SW 1271 (cell line): ENCODE measurements at places on chromosomes 4 and X.

DNA sequence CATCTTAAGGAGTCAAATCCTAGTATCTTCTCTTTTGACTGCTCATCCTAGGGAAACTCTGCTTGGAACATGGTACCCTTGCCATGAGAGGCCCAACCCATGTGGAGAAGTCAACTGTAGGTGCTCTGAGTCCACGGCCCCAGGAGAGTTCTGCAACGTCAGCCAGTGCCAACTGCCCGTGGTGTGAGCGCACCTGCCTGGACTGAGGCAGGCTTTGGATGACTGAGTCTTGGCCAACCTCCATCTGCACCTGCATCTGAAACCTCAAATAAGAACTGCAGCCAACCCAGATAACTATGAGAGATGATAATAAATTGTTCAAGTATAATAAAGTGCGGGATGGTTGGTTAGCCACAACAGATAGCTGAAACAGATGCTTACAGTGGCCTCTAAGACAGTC is 772.0 kb downstream of the TRIML1 start:
- DNase-seq = no peak

- no peak for DNase-seq
Measured at GRCh38 chrX:57587607-57588006, 4.2 kb upstream of the ZXDB start.

GRCh38 chrX:147565237-147565636 is 346.5 kb upstream of the FMR1 start:
- DNase-seq = no peak

DNA sequence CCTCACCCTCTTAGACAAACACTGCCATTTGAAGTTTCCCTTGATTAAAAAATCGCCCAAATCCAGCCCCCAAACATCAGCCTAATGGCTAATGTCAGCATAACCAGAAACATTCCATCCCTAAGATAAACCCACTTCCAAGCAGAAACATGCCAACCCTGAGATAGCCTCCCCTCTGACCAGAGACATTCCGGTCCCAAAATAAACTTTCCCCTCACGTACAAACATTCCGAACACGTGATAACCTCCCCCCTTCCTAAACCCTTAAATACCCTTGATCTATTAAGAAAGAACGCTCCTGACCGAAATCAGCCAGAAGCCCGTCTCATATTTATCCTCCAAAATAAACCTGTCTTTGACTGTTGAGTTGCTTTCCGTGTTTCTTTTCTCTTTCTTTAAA is 237.2 kb downstream of the ASMT start:
- DNase-seq = no peak

DNA sequence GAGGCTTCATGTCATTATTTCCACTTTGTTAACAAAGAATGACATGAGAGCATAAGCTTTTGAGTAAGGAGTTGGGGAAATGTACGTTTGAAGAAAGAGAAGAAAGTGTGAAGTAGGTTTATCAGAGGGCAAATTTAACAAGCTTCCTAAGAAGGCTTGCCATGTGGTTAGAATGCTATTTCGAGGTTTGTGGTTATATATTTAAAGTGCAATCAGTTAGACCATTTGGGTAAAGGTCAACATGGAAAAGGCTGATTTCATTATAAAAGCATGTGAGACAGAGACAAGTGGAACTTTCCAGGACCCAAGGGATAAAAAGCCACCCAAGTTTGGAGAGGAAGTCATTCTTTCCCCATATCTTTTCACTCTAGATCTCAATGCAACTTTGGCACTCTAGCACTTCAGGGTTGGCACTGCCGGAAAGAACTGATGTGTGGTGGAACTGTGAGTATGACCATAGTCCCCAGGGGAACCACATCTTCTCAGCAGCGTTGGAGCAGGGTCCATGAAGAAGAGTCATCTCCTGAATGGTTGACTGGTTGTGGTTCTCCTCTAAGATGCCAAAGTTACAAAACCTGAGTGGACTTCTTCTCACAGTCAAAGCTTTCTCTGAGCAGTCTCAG is 529.9 kb downstream of the MID1IP1 start:
- DNase-seq = no peak

- no peak for DNase-seq
Measured at GRCh38 chrX:19370061-19370460, 26.3 kb downstream of the PDHA1 start.

DNA sequence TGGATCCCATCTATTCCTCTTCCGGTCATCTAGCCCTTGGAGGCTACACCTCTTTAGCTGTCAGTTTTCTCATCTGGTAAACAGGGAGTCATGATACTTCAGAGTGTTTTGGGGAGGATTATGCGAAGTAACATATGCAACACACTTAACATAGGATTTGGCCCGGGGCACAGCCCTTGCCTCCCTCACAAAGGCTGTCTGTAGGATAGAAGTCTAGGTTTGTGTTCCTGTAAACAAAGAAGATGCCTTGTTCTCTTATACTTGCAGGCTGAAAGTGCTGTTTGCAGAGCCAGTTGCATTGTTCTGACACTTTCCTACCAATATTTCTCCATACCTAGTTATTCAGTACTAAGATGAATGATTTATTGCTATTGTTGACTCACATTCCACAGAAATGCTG is 2.2 kb upstream of the APELA start:
- no peak for DNase-seq

DNA sequence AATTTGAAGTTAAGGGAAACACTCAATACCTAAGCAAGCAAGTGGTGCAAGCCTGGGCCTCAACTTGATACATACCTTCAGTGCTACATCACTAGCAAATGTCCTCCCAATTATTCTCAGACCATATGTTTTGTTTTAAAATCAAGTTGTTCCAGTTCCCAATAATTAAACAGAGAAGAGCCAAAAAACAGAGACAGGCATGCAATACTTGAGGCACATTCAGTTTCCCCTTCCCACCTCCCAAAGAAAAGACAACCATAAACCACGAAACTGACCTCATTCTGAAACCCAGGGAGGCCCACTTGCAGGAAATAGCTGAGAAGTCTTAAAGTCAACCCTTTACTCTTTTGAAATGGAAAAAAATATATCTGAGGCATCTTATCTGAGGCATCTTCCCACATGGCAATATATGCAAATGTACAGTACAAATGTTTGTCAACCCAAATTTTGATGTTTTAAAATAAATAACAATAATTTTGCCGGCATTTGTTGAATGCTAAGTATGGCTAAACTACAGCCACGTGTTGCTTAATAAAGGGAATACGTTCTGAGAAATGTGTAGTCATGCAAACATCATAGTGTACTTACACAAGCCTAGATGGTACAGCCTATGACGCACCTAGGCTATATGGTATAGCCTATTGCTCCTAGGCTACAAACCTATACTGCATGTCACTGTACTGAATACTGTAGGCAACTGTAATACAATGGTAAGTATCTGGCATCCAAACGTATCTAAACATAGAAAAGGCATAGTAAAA is 147.5 kb downstream of the TSPAN5 start:
- DNase-seq = no peak

DNA sequence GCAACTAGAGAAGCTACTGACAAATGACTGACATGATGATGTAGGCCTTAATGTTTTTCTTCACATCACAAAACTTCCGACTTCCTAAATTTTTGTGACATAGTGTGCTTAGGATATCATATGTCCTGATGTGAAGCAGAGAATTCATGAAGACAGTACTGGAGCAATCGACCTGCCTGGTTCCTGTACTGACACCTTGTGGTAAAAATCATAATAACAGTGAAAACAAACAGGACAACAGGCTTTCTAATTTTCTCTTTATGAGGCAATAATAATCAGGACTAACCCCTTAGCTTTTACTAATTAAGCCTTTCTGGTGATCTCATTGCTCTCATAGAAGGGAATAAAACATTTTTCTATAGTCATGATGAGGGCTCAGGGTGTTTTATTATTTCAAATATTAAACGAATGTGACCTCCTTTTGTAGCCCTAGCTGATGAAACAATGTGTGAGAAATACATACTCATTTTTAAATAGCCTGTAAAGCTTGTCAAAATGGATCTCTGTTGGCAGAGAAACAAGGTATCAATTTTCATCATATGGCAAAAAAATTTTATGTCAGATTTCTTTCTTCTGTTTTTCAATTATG is 158.4 kb downstream of the TENT5D start:
- peak; percentile 0 for DNase-seq

- DNase-seq = no peak
Measured at GRCh38 chr4:141021397-141022110, 111.7 kb downstream of the RNF150 start.

DNA sequence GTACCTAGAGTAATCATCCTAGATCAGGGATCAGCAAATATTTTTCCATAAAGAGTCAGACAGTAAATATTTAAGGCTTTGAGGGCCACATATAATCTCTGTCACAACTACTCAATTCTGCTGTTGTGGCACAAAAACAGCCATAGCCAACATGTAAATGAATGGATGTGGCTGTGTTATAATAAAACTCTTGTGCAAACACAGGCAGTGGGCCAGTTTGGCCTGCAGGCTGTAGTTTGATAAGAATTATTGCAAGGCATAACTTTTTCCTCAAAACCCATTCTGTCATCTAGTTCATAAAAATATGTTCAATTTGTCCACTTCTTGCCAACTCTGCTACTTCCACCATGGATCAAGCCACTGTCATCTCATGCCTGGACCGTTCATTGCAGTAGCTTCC is 39.4 kb upstream of the SHROOM4 start:
- DNase-seq = no peak

DNA sequence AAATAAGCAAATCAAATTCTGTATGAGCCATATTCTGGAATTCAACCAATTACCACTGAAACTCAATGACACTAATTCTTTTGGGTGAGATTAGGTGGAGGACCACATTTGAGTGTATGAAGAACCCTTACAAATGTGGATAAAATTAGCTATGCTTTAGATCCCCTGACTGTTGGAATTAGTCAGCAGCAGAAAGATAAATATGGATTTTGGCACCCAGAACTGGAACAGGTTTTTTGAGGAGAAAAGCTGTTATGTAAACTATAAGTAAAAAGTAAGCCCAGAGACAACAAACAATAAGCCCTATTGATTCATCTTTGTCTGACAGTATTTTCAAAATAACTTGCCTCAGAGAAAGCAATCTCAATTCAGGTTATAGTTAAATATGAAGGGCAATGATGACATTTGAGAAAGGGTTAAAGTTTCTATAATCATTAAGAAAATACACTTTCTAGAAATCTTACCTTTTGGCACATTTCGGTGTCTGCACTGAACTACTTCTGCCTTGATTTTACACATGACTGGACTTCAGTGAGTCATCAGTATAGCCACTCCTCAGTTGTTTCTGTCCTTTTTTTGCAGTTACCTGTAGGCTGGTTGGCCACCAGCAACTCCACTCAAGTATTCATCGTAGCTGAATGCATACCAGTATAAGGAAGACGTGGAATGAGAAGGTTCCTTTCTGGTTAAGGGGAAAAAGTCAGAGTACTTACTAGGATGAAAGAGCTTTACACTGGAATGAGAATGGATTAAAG is 80.0 kb downstream of the KCTD8 start:
- no peak for DNase-seq

DNA sequence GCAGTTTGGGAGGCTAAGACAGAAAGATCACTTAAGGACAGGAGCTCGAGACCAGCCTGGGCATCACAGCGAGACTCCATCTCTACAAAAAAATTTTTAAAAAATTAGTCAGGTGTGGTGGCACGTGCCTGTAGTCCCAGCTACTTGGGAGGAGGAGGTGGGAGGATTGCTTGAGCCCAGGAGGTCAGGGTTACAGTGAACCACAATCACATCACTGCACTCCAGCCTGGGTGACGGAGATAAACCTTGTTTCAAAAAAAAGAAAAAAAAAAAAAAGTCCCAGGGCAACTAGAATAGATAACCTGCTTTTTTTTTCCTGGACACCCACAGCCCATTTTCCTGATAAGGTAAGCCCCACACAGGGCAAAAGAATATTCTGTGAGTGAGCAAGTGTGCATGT is 96.3 kb downstream of the C4orf51 start:
- no peak for DNase-seq

GRCh38 chr4:165191814-165192499 is 15.4 kb upstream of the KLHL2 start:
- DNase-seq = no peak

DNA sequence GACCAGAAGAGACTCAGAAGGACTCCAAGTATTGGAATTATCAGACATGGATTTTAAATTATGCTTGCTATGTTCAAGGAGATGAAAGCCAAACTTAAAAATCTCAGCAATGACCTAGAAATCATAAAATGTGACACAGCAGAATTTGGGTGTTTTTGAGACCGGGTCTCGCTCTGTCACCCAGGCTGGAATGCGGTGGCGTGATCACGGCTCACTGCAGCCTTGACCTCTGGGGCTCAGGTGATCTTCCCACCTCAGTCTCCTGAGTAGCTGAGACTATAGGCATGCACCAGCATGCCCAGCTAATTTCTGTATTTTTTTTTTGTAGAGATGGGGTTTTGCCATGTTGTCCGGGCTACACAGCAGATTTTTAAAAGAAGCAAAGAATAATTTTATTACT is 12.7 kb downstream of the TAB3 start:
- DNase-seq = no peak

DNA sequence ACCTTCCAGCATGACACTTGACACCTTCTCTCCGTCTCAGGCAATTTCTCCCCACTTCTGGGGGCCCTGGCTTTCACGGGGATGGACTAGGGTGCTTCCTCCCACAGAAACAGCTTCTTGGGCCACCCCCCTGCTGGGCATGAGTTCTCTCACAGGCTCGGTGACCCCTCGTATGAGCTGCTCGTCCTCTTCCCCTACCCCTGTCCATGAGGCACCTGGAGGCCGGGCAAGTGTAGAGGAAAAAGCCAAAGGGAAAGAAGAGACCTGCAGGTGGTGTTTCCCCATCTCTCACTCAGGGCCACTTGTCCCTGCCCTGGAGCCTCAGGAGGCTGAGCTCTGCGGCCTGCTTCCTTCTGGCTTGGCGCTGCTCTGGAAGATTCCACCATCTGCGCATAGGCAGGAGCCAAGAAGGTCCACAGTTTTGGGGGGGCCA is 1.9 kb upstream of the RGS12 start:
- no peak for DNase-seq

DNA sequence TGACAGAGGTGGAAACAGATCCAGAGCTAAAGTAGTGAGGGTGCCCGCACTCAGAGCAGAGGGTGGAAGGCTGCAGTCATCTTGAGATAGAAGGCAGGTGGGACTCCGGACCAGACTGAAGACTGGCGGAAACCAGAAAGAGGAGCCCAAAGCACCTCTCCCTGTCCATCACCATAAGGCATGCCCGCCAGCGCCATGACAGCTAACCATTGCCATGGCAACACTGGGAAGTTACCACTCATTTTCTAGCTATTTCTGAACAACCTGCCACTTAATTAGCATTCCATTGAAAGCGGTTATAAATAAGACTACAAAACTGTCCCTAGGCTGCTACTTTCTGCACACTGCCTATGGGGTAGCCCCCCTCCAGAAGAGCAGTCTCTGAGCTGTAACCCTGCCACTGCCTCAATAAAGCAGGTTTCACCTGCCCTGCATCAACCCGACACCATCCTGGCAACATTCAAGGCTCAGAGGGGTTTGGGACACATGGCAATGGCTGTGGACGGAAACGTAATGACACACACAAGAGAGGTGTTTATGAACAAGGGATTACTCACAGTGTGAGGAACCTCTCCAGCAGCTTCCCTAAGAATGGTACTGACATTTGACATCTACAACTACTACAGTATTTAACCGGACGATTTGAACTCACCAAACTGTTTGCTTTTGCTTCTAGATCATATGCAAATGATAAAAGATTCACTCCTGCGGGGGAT is 27.8 kb upstream of the FGFBP2 start:
- DNase-seq = no peak

- no peak for DNase-seq
Measured at GRCh38 chr4:32417113-32417704, 1697.0 kb downstream of the PCDH7 start.
